ENCODE measurements at places on chromosomes 16 and 17.
A peak's percentile ranks its signal among the peaks of the same experiment; 100 is the strongest.

- no peak for DNase-seq
These were observed 11.8 kb upstream of the MLYCD start for GRCh38 chr16:83887080-83887479.

- DNase-seq = no peak
These were observed 33.1 kb upstream of the CDR2 start for GRCh38 chr16:22407486-22407885.

DNA sequence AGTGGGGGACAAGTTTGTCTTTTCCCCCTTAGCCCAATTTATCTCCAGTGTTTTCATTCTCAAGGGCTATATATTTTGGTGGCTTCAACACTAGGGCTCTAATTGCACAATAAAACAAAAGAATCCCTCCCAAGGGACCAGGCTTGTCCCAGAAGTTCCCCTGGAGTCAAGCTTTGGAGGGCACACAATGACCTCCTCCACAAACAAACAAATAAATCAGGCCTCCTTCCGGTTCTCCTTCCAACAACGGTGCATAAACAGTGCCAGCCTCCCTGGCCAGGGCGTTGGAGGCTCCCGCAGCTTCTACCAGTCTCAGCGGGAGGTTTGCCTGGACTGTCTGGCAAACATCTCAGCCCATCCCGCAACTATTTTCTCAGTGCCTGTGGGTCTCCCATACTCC, 188.0 kb upstream of the FOXF1 start:
- DNase-seq = no peak

DNA sequence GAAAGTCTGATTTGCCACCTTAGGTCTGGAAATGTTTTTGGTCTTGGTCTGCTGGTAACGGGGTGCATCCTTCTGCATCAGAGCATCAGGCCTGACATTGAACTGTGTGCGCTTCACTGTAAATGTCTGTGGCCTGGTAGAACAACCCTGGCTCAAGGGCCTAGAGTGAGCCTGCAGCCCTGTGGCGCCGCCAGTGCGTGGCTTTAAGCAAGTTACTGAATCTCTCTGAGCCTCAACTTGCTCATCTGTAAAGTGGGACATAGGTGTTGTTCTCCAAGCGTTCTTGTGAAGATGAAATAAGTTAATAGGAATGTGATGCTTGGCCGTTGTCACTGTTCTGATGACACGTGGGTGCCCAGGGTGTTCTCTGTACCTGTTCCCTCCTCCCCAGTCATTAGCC, 127.6 kb upstream of the CIBAR2 start:
- DNase-seq = no peak

- peak; percentile 69 for DNase-seq
These were observed at the start of gene HIRIP3 for GRCh38 chr16:29995324-29995910. HIRIP3 (minus strand) TSS chr16:29995617; CDS start chr16:29995605, 12 bp downstream.

DNA sequence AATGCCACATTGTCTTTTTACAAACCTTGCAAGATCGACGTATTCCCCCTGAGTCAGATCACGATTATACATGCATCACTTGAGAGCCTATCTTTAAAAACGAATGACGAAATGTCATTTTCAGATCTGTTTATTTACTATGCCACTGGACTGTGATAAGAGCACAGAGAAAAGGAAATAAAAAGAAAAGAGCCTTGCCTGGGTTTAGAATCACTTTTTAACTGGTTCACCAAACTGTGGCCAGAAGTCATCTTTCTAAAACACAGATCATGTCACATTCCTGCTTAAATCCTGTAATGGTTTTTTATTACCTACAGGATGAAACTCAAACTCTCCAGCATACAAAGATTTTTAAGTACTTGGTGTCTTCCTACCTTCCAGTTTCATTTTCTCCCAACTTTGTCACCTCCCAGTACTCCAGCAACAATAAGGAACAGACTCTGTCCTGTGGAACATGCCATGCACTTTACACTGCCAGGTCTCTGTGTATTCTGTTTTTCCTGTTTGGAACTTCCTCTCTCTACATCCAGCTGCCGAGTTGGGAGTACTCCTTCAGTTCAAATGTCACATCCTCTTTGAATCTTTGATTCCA, 91.5 kb downstream of the SNX11 start:
- DNase-seq = no peak

GRCh38 chr16:12182212-12182611, 205.7 kb downstream of the SNX29 start:
- DNase-seq = no peak

- peak; percentile 73 for DNase-seq
These were observed 14.9 kb downstream of the CEP112 start for GRCh38 chr17:66177048-66177447.

DNA sequence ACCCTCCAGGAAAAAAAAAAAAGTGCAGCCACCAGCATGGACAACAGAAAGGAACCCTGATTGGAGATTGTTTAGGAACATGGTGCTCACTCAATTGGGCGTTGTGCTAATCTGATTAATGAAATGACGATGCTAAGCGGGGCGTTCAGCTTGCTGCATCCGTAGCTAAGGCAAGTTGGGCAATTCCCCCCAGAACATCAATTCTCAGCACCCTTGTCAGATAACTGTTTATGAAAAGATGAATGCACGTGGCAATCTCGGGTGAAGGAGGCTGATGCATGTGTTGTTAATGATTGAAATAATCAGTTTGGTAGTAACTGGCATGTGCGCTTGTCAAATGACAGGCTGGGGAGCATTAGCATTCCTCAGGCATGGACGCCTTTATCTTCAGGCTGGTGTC, 57.0 kb downstream of the HS3ST3A1 start:
- DNase-seq = no peak

DNA sequence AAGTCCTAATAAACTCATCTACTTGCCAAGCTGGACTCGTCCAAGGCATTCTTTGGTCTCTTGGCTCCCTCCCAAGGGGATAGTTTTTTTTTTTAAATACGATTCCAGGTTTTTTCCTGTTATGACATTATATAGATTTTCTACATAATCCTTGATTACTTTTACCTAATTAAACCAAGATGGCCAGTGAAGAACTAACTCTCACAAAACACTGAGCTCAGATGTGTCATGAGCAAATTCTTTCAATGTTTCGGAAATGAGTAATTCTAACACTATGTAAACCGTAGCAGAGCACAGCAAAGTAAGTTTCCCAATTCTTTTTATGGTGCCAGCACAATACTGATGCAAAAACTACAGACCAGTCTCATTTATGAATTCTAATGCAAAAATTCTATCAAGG, 1.8 kb downstream of the ZNF23 start:
- DNase-seq = no peak

GRCh38 chr16:50279504-50279865, 13.1 kb downstream of the ADCY7 start:
- DNase-seq = no peak

- no peak for DNase-seq
These were observed 4.3 kb upstream of the TLCD2 start for GRCh38 chr17:1714427-1714979.

DNA sequence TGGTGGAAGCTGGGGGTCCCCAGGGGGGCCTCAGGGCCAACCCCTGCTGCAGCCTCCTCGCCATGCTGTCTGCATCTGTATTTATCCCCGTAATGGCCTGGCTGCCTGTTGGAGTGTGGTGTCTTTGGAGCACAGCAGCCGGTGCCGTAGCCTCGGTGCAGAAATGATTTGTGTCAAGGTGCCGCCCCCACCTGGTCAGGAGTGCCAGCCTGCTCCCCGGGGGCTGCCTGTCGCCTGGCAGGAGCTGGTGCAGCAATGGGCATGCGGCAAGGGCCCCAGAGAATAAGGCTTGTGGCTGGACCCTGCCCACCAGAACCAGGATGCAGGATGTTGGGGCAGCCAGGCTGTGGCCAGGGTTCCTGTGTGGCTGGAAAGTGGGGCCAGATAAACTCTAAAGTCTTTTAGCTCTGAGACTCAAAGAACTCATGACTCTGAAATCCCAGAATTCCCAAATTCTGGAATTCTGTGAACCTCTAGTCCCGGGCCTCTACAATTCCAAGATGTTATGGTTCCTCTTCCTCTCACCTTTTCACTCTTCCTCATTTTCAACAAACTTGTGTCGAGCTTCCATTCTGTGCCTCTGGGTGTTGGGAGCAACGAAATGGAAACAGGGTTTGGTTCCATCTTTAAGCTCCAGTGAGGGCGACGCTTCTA, 5.9 kb downstream of the CPNE2 start:
- no peak for DNase-seq

DNA sequence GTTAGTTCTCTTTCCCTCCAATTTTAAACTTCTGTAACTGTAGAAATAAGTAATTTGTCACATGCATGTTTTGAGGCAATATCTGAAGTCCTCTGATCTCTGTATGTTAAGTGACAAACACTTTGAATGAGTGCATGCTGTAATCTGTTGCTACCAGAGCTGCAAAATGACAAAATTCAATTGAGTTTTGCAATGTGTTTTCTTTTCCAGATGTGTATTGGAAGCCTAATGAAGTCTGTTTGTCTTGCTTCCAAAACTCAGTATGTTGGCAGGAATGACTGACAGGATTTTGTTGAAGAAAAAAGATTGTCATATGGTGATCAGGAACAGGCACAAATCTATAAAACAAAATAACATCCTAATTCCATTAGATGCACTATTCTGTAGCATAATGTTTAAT, 561.6 kb upstream of the CDH8 start:
- no peak for DNase-seq

GRCh38 chr16:31453255-31454204, 5.8 kb upstream of the ARMC5 start:
- DNase-seq = no peak

GRCh38 chr17:61528171-61528570, 62.8 kb downstream of the NACA2 start:
- DNase-seq = no peak

DNA sequence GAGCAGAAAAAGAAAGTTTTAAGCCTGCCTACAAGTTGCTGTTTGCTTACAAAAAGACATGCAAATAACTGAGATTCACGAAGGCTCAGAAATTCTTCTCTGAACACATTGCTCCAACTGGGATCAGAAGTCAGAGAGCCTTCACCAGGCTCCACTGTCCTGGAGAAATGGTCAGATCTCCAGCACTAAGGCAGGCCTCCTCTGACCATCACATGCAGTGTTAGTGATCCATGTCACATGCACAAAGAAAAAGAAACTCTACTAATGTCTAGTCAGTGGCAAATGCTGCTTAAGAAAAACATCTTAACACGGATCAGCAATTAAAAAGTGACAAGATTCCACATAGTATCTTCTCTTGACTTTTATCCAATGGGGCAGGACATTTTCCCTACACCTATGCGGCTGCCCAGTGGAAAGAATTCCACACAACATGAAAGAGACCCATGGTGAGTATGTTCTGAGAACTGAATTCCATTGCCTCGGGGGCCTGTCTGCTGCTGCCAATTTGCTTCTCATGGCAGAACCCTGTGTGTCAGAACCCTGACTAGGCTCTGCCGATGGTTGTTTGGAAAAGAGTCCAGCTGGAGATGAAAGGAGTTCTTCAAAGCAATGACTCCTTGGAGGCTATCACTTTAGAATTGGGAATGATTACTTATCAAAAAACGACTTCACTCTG, 96.6 kb downstream of the HIC1 start:
- no peak for DNase-seq

DNA sequence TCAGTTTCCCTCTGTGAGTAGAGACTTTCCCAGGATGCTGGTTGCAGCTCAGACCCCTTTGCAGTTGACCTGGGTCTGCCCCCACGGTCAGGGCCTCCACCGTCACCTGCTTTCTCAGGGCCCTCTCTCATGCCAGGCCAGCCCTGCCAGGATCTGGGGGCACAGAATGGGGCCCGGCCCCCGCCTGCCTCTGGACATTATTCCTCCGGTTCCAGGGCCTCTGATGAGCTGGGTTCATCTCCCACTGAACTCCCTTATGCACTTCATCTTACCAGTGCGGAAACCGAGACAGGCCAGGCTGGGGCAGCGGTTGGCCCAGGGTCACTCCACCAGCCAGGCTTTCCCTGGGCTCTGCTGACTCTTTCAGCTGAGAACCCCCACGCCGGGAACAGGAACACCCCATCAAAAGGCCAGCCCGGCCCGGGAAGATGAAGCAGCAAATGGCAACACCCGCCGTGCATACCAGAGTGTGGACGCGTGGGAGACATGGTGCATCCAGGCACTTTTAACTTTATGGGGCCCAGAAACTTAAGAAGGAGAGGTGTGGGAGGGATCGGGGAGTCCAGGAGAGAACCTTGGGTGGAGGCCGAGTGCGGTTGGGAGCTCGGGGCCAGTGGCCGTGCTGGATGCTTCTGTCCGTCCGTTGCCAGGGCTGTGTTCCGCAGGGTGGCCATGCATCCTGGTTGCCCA, 19.9 kb downstream of the ZNF469 start:
- DNase-seq = no peak

DNA sequence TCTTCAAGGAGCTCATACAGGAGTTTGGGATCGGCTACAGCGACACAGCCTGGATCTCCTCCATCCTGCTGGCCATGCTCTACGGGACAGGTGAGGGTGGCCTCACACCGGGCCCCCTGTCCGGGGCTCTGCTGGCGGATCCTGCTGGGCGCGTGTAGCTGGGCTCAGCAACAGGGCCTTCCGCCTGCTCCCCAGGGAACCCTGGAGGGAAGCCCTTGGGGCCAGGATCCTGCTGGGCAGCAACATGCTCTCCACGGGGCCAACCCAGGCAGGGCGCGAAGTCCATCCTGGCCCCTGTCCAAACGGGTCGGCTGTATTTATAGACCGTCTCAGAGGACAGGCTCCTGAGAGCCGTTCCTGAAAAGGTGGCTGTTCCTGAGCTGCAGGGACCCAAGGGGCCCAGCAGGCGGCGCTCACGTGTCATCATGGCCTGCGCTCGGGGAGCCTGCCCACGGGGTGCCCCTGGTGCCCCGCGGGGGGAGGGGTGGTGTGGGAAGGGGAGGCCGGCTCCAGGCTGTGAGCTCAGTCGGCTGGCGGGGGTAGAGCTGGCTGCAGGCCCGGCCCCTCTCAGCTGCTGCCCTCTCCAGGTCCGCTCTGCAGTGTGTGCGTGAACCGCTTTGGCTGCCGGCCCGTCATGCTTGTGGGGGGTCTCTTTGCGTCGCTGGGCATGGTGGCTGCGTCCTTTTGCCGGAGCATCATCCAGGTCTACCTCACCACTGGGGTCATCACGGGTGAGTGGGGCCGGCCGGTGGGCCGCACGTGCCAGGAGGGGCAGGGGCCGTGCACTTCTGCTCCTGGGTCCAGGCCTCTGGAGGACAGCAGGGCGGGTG, 7.5 kb downstream of the SLC16A3 start:
- no peak for DNase-seq

- DNase-seq = no peak
These were observed 4.7 kb downstream of the NATD1 start for GRCh38 chr17:21248500-21248899.

DNA sequence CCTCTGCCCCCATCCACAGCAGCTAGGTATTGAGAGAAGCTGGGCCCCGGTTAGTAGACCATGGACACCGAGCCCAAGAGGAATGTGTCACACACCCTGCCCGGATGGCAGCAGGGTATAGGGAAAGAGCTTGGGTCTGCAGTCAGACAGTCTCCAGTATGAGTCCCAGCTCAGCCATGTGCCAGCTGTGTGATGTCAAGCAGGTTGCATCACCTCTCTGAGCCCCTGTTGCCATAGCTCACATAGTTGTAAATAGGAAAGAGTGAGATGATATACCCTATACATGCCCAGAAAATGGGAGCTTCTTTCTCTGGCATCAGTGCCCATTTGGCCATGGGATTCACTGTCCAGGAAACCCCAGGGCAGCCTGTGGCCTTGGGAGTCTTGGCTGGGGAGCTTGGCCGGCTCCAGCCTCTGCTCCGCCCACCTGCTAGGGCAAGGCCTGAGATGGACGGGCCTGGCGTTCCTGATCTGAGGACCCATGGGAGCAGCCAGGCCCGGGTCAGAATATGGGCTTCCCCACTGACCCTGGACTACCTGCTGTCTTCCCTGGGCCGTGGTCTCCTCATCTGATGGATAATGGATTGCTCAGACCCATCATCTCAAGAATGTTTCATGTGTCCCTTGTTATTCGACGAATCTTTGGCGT, 13.2 kb downstream of the CD300LG start:
- no peak for DNase-seq
